Muscle of arm (tissue), 14 donors: ENCODE measurements at places on chromosomes 1 and 21.

DNA sequence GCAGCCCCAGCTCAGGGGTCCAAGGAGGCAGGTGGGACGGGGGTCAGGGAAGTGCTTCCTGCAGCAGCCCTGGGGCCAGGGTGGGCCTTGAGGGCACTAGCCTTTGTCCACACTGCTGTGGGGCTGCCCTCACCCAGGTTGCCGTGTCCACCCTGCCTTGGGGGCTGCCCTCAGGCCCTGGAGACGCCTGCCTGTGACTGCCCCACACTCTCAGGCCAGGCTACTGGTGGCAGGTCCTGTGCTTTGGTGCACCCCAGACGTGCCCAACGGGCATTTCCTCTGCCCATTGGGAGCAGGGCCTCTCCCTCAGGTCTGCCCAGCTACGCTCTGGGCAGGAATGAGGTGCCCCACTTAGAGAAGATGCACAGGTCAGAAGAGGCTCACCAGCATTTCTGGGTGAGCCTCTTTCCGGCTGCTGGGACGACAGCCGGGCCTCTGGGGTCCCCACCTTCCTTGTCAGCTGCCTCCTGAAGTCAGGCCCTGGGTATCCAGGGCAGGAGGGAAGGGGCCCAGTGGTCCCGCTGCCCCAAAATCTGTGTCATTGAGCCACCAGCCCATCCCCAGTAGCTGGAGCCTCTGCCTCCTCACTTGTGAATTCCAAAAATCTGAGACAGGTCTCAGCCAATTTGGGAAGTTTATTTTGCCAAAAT, 2.7 kb upstream of the MMEL1 start:
- no peak for DNase-seq

DNA sequence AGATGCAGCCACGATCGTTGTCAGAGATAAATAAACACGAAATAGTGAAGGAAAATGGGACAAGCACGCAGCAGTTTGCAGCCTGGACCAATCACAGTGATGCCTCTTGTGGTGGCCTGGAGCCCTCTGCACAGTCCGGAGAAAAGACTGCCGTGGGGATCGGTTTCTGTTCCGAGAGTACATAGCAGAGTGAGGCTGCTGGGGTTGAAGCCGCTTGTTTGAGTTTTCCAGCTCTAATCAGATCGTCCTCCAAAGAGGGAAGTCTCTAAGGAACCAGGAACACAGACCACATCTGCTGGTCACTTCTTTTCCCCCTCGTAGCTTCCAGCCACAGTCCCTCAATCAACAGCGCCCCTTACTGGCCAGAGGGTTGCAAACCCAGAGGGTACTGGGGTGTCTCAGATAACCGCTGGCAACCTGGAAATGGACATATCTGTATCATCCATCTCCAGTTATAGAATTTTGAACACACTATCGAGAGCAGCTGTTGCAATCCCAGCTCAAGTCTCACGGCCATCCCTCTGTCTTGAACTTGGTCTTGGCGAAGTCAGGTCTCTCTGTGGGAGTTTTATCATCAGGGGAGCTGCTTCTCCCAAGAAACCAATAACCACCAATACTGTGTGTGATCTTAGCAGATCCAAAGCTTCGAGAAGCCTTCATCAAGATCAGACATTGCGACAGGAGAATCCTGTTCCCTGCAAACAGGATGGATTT, 57.4 kb downstream of the OLIG1 start:
- DNase-seq, result peak; percentile 76

DNA sequence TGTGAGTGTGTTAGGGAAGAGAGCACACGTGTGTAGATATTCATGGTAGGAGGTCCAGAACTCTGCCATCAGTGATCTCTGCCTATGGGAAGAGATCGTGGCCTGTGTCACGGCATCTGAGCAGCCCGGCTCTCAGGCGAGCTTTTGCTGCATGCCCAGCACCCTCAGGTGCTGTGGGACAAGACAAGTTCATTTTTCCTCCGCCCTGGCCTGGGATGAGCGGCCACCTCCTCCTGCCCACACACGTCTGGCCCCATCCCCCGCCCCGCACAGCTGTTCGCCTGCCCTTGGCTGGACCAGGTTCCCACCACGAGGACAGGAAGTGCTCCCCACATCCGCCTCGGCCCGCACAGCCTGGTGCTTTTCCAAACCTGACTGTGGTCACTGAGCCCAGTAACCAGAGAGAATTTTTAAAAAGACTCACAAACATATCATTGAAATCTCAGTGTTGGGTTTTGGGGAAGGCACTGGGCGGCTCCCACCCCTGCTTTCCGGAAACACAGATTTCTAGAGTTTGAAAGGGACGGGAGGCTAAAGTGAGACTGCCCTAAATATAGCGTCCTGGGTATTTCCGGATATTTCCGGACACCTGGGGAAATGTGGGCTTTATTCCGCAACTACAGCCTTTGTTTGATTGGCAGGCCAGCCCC, 18.0 kb downstream of the BMP8A start:
- DNase-seq, result no peak

- no peak for DNase-seq
Observed at GRCh38 chr1:99713006-99713405, 53.4 kb downstream of the FRRS1 start.

DNA sequence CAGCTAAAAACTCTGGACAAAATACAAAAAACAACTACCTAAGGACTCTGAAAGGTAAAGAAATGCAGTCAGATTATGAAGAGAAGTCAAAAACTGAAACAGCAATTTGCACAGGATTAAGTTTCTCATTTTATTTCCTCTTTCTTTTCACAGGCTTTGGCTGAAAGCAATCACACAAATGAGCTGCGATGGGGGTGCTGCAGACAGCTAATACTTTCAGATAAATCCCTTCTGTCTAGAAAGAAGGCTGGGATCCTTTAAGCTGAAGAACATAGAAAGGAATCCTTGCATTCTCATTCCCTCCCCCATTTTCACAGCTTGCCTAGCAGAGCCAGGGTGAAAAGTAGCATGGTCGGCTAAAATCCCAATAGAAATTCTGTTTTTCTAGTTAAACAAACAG, 32.0 kb upstream of the PRDX6 start:
- DNase-seq, result no peak

- DNase-seq, result peak; percentile 45
Observed at GRCh38 chr1:53860967-53861411, 22.9 kb upstream of the NDC1 start.

DNA sequence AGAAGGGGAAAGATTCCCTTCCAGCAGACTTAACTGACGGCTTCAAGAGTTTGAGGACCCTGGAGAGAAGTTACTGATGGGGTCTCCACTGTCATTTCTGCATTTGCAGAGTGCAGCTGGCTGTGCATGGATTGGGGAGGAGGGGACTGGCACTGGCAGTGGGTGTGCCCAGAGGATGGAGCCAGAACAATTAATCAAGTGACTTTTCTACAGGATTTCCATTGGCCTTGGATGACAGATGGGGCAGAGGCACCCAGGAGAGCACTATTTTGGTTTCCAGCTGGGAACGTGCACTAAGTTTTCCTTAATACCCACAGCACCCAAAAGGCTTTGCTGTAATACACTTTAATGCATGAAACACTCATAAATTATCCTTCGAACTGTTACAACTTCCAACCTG, 1.3 kb downstream of the NGF start:
- DNase-seq, result no peak

DNA sequence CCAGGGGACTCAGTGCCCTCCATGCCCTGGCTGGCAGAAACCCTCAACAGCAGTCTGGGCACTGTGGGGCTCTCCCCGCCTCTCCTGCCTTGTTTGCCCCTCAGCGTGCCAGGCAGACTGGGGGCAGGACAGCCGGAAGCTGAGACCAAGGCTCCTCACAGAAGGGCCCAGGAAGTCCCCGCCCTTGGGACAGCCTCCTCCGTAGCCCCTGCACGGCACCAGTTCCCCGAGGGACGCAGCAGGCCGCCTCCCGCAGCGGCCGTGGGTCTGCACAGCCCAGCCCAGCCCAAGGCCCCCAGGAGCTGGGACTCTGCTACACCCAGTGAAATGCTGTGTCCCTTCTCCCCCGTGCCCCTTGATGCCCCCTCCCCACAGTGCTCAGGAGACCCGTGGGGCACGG, 2.8 kb upstream of the TAS1R3 start:
- no peak for DNase-seq

DNA sequence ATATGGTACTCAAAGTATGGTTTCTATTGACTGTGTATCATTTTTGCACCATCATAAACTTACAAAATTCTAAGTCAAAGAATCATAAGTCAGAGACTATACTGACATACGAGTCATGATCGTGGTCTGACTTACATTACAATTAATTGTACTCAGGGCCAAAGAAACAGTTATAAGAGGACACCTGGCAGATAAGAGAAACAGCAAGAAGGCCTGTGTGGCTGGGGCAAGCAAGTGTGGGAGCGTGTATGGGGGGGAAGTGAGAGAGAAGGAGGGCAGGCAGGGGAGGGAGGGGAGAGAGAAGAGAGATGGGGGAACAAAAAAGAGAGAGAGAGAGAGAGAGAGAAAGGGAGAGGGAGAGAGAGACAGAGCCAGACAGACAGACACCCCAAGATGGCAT, 70.9 kb downstream of the RERE start:
- no peak for DNase-seq

- no peak for DNase-seq
Observed at GRCh38 chr1:26016953-26017545, 4.5 kb upstream of the EXTL1 start.

DNA sequence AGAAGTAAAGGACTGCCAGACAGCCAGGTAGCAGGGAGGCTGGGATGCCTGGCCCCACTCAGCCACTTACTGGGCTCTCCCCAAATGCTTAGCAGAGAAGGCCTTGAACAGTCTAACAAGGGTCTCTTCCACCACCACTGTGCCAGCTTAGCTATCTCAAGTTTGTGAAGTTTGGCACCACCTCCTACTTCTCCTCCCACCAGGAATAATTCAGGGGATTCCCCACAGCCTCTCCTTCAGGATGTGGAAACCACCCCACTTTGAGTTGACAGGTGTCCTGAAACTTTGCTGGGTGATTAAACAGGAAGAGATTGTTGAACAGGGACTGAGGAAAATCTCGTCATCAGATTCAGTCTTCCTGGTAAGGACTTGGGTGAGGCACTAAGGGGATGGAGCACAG, 59.4 kb upstream of the ATP1B1 start:
- no peak for DNase-seq

DNA sequence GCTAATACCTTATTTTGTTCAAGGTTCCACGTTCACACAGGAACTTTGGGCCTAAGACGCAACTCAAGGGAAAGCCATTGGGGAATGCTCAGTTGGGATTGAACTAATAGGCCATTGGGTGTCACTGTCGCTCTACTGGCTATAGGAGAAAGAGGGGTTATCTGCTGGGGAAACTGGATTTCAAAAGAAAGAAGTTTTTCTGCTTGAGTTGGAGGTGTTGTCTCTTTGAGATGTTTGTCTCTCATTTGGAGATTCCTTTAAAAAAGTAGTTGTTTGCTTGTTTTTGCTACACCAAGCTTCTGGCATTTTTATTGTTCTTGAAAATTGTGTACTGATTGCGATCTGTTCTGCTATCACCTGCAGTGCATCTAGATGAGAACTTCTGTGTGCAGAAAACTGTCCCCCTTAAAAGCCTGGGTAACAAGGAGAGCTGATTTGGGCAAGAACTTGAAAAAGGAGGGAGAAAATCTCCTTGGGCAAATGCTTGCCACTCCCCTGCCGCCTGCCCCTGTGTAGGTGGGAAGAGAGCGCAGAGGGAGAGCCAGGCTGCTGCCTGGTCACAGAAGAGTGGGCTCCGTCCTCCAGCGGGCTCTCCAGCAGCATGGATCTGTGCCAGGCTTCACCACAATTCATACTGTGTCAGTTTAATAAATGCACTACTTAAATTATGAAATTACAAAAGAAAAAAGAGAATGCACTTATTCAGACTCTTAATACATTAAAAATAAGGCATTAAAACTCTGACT, 39.9 kb downstream of the PEX14 start:
- no peak for DNase-seq

- DNase-seq, result no peak
Observed at GRCh38 chr1:3630161-3630611, 5.4 kb downstream of the TPRG1L start.

DNA sequence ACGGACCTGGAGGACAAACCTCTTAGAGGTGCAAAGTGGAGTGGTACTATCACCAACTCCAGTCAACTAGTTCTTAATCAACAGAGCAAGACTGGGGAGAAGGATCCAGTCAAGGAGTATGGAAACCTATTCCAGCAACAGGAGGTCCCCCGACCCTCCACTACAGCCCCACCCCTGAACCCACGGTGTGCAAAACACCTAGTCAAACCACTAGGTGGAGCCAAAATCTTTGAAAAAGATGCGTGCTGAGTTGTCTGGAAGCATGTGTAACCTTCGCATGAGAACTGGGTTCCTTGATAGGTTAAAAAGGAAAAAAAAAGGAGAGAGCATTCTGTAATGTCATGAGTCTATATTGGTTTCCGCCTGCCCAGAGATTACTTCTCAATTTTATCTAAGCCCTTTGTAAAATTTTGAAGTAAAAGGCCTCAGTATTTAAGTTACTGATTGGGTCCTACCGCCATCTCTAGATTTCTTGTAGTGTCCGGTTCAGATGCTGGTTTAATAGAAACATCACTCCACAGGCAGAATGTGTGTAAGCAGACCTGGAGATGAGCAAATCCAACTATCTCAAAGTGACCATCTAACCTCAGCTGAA, 81.9 kb upstream of the HAO2 start:
- no peak for DNase-seq

DNA sequence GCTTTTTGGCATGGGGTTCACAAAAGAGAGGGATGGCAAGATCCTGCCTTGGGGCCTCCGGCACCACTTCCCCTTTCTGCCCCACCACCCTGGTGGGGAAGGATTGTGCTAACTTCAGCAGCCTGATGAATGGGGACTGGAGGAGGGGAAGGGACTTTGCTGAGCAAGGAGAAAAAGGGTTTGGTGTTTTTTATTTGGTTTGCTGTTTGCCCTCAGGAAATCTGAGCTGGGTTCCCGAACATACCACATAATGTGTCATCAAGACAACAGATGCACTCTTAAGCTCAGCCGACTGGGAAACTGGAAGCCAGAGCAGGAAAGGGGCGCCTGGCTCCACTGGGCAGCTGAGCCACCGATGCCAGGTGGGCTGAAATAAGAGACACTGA, 19.8 kb downstream of the OLFML2B start:
- no peak for DNase-seq

- peak; percentile 45 for DNase-seq
Observed at GRCh38 chr21:45167796-45168222, 93.4 kb downstream of the ADARB1 start.

GRCh38 chr1:233500106-233500505, 113.8 kb upstream of the KCNK1 start:
- no peak for DNase-seq

DNA sequence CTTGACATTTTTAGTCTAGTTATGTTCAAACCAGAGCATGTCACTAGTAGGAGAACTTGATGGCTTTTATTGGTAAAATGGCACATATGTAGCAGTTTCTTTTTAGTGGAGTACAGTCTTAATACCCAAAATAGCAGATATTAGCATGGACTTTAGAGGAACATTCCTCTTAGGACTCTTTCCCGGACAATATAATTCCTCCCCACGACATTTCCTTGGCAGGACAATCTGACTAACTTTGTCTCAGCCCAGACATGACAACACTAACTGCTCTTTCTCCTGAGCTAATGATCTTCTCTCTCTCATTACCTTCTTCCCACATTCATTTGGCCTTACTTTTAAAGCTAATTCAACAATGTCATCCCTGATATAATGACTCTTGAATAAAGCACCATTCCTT, 62.5 kb downstream of the ADAMTS1 start:
- peak; percentile 55 for DNase-seq

GRCh38 chr1:985126-985525, 3.2 kb upstream of the PERM1 start:
- no peak for DNase-seq
